Pulmonary artery endothelial cell (primary cell): ENCODE measurements at places on chromosomes 1 and 21. TPM values are rescaled to one million over a fixed set of nuclear protein-coding genes. Genes with fewer than 3 reads are reported as not detected.

KNCN gene
- total RNA-seq = not detected in 2 replicates

EFNA3 gene
- 1.2 and 1.9 TPM in 2 replicates for total RNA-seq

S100A2 gene
- 1.6 and 2.2 TPM in 2 replicates for total RNA-seq

TTC39A gene
- 1.1 and 1.2 TPM in 2 replicates for total RNA-seq

TFF3 gene
- total RNA-seq = not detected in 2 replicates

PDZK1 gene
- 0.07 and 0.14 TPM in 2 replicates for total RNA-seq

GPX7 gene
- 11.5 and 16.9 TPM in 2 replicates for total RNA-seq

KCNE2 gene
- not detected in 2 replicates for total RNA-seq

TMEM51 gene
- total RNA-seq = 6.1 and 6.4 TPM in 2 replicates

C1orf115 gene
- 34.1 and 35.1 TPM in 2 replicates for total RNA-seq

IL20 gene
- not detected in 2 replicates for total RNA-seq

CFHR1 gene
- total RNA-seq = 0.07 TPM in 1 of 2 replicates, not detected in the other

SLC2A5 gene
- total RNA-seq = not detected in 2 replicates

L1TD1 gene
- total RNA-seq = not detected in 2 replicates

RHD gene
- total RNA-seq = not detected in 2 replicates

C1QA gene
- not detected in 2 replicates for total RNA-seq

CRB1 gene
- total RNA-seq = not detected in 2 replicates

FDPS gene
- 425 and 494 TPM in 2 replicates for total RNA-seq

LCE3E gene
- not detected in 2 replicates for total RNA-seq

VCAM1 gene
- 13.8 and 37.1 TPM in 2 replicates for total RNA-seq

SLAMF9 gene
- total RNA-seq = not detected in 2 replicates

LCE1A gene
- not detected in 2 replicates for total RNA-seq

KIF1B gene
- 28.0 and 37.8 TPM in 2 replicates for total RNA-seq

ZNF683 gene
- not detected in 2 replicates for total RNA-seq

TTLL10 gene
- not detected in 2 replicates for total RNA-seq

FAM78B gene
- total RNA-seq = 0.13 and 0.49 TPM in 2 replicates

HPCA gene
- total RNA-seq = not detected in 2 replicates

SOAT1 gene
- total RNA-seq = 15.2 and 33.3 TPM in 2 replicates

DAB1 gene
- not detected in 2 replicates for total RNA-seq

KRTAP10-11 gene
- not detected in 2 replicates for total RNA-seq

C1orf21 gene
- 23.8 and 26.2 TPM in 2 replicates for total RNA-seq

SHCBP1L gene
- not detected in 2 replicates for total RNA-seq

LORICRIN gene
- not detected in 2 replicates for total RNA-seq

TBX15 gene
- 0.04 TPM in 1 of 2 replicates, not detected in the other for total RNA-seq

OR2L3 gene
- not detected in 2 replicates for total RNA-seq

CD58 gene
- 17.5 and 18.1 TPM in 2 replicates for total RNA-seq

SYCP1 gene
- not detected in 2 replicates for total RNA-seq

RNF186 gene
- not detected in 2 replicates for total RNA-seq

BLACAT1 gene
- total RNA-seq = not detected in 2 replicates

PKLR gene
- not detected in 2 replicates for total RNA-seq

CASQ2 gene
- not detected in 2 replicates for total RNA-seq

NPPA gene
- total RNA-seq = not detected in 2 replicates

EFNA4 gene
- 6.5 and 10.9 TPM in 2 replicates for total RNA-seq

RAB3B gene
- 14.8 and 23.3 TPM in 2 replicates for total RNA-seq

PKN2 gene
- total RNA-seq = 22.7 and 28.1 TPM in 2 replicates

LRRC42 gene
- total RNA-seq = 23.4 and 25.3 TPM in 2 replicates

ARHGAP30 gene
- total RNA-seq = 0.04 TPM in 1 of 2 replicates, not detected in the other

ADORA1 gene
- not detected in 2 replicates for total RNA-seq

DLGAP3 gene
- 0.33 TPM in 1 of 2 replicates, not detected in the other for total RNA-seq

WDR64 gene
- not detected in 2 replicates for total RNA-seq

SPRR2A gene
- not detected in 2 replicates for total RNA-seq

CLCNKA gene
- total RNA-seq = not detected in 2 replicates

LCE1F gene
- not detected in 2 replicates for total RNA-seq

AJAP1 gene
- not detected in 2 replicates for total RNA-seq

LIN28A gene
- total RNA-seq = not detected in 2 replicates

APOBEC4 gene
- total RNA-seq = not detected in 2 replicates

LRRC53 gene
- total RNA-seq = not detected in 2 replicates

NFIA gene
- total RNA-seq = 9.3 and 10.2 TPM in 2 replicates
